Pancreas (tissue), 10 donors: ENCODE measurements at places on chromosomes 12 and 14. TPM values are rescaled to one million over a fixed set of nuclear protein-coding genes. Genes with fewer than 3 reads are reported as not detected.

DNA sequence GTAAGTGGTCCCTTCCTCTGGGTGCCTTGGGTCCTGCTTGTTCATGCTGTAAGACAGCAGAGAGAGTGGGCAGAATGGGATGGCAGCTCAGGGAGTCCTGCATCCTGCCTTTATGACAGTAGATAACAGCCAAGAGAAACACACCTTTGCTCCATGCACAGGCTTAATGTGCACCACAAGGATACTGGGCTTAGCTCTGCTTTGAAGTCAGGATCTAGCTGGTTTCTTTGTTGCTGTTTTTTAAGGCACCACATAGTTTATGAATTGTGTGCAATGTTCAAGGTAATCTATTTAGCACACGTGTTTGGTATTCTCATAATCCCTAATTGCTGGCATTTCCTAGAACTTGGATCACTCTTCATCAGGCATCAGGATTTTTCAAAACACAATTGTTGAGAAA, 239.5 kb upstream of the DCN start:
- no peaks in the 10 kb centered on the region for H3K4me1 ChIP-seq
- H3K36me3 ChIP-seq: no peaks in the 10 kb centered on the region
- no peak overlapping the region for H3K27ac ChIP-seq
- DNase-seq: no peak
- no peak overlapping the region for H3K4me3 ChIP-seq

- no peak overlapping the region for H3K27ac ChIP-seq
- no peak for DNase-seq
- H3K4me1 ChIP-seq: no peaks in the 10 kb centered on the region
- no peak overlapping the region for H3K4me3 ChIP-seq
- H3K27me3 ChIP-seq: no peaks in the 10 kb centered on the region
- H3K36me3 ChIP-seq: no peaks in the 10 kb centered on the region
Measured at GRCh38 chr14:55936691-55937090, 181.5 kb upstream of the PELI2 start.

DNA sequence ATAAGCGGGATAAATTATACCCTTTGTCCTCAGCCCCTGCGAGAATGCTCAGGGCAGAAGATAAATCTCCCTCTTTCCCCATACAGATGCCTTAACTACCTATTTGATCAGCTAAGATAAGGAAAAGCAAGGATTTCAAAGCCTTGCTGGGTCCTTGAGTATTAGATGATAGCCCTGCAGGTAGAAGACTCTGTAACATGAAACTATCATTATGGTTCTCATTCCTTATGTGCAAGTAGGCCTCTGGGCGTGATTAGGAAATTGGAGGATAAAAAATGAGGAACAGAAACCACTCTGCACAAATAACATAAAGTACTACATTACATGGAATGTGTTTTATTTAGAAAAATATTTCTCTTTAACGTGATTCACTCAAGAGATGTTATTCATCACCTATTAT, 14.5 kb upstream of the WDR89 start:
- no peak overlapping the region for H3K27ac ChIP-seq
- no peaks in the 10 kb centered on the region for H3K27me3 ChIP-seq
- no peak for DNase-seq
- H3K4me1 ChIP-seq: peaks cover 6% of the 10 kb centered on the region

Gene HHIPL1
- 0.35 TPM for total RNA-seq
